ENCODE measurements at places on chromosomes 12 and 14.

- DNase-seq, result peak; percentile 67
Measured at GRCh38 chr12:105329926-105330282, 587 bp upstream of the C12orf75 start.

DNA sequence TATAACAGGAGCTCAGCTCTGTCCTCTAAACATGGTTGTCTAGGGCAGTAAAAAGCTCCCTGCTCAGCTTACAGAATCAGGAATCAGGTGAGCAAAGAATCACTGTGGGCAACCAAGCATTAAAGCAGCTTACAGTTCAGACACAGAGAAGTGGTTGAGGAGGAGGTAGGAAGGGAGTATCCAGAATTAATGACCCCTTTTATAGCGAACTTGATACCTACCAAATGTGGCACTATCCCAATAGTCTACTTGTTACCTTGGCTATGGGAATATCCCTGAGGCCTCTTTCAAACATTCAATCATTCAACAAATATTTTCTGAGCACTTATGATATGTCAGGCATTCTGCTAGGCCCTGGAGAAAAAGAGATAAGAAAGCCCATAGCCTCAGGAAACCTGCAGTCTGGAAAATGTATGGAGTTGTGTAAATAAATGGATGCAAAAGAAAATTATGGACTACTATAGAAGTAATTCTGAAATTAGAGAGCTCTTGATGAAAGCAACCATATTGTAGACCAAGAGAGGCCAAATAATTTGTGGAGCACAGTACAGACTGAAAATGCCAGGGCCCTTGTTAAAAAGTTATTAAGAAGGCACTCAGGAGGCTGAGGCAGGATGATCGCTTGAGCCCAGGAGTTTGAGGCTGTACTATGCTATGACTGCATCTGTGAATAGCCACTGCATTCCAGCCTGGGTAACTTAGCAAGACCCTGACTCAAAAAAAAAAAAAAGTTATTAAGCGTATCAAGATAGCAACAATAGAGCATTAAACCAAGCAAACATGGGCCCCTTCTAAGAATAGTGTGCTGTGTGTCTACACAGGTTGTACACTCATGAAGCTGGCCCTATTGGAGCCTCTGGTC is 134.0 kb upstream of the CPSF6 start:
- peak; percentile 66 for DNase-seq

DNA sequence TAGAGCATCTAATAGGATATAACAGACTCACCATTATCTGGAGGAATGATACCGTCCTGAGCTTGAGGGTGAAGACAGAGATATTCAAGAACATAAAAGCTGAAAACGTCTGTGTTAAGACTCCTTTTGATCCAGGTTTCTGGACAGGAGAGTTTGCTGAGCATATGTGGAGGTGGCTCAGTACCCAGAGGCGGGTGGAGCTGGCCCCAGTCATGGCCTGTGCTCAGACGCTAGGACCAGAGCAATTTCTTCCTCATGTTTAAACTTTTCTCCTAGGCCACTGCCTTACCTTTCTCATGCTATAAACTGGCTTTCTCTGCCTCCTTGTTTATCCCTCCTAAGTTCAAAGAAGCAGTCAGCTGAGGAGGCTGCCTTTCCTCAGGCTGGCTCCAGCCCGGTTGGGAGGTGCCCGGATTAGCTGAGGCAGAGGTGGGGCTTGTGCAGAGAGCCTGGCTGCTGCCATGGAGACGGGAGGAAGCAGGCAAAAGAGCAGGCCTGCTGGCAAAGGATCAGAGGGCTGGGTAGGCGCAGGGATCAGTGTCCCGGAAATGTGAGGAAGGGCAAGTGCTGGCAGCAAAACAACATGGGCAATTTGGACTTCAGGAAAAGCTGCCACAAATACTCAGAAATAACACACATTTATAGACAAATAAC is 13.7 kb downstream of the COA8 start:
- peak; percentile 95 for DNase-seq

DNA sequence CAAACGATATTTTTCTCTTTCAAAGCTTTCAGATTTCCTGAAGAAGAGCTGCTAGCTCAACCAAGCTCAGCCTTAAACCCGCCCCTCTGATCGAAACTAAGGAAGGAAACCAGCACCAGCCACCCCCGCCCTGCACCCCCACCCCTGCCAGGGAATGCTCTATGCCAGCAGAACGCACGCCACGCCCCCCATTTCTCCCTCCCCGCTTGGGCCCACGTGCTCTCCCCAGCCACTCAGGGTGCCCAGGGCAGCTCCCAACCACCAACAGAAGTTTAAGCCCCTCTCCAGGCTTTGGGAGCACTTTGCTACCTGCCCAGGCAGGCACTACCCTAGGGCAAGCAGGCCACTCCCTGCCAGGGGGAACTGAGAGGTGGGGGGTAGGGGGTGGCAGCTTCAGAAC is 18.8 kb upstream of the KRT78 start:
- DNase-seq, result no peak

GRCh38 chr14:102796661-102797190 is 19.5 kb downstream of the TRAF3 start:
- no peak for DNase-seq

DNA sequence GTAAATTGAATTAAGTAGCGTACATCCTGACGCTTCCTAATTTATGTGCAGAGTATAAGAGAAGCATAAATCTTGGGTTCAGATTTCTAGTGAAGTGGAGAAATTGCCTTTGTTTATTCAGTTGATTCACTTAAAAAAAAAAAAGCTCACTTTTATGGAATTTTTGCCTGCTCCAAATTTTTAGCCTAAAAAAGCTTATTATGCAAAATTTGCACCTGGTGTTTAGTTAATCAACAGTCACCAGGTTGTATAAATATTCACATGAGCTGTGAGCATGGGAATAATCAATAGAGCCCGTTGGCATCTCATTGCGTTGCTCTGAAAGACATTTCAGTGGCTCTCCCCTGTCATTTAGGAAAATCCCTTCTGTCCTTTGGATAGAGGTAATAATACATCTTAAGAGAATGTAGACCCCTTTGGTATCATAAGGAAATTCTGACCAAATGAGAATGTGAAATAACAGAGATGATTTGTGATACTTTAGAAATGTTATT is 132.4 kb downstream of the SRGAP1 start:
- DNase-seq, result no peak

DNA sequence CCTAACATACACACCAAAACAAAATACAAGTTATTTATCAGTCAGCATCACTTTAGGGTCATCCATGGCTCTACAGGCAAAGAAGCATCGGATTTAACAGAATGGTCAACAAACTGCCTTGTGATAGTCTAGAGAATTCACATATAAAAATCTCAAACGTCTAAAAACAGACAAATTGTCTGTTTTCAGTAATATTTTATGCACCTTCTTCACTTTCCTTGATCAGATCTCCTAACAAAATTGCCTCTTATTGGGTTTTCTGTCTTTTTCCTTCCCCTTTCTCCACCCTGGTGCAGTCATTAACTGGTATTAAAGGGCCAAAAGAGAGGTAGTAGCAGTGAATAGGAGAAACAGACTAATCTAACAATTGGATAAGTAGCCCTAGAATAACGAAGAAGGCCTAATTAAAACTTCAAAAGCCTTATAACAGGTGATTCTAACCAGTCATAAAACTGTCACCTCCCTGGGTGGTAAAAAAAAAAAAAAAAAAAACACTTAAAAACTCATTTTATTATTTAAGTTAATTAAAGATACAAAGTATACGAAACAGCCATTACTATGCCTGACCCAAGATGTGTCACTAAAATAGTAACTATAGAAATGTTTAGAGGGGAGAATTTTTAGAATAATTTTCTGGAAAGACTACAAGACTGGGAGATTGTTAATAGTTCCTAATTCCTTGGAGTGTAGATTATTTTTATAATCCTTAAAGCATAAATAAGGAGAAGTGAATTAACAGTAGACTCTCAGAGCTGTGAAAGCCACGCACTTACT is 1.5 kb downstream of the KIF21A start:
- DNase-seq, result no peak

DNA sequence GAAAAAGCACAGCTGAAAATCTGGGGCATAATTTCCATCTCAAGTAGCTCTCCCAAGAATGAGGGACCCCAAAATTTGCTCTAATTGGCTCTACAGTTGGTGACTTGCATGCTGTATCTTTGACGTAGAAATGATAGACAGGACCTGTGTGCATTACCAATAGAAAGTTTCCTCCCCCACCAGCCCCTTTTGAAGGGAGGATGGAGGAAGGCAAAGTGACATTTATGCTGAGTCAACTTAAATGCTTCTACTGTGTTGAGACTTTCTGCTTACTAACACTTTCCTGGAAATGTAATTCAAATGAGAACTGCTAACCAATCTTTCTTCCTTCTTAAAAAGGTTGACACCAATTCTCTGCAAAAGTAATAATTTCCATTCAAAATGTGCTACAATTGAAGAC is 31.9 kb downstream of the TSPAN8 start:
- no peak for DNase-seq

DNA sequence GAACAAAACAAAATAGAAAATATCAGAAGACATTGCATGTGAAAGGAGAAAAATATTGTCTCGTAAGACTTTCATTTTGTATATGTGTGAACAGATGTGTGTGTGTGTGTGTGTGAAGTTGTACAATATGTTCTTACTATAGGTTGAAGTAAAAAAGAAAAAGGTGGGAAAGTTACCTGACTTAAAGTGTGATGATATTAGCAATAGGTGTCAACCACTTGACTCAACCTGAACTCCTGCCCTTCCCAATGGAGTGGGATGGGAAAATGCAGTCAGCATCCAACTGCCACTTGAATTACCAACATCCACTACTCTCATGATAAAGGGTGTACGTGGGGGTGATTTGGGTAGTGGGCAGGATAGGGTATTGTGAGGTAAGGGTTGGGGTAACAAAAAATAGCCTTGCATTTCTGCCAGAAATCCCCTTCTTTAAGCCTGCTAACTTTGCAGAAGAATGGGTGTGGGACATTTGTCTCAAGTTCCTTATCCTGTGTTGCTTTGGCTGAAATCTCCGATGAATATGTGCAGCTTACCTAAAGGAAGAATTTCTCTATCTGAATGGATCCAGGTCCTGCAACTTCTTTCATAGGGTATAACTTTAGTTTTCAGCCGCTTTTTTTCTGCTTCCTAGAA is 181.6 kb downstream of the CHST11 start:
- DNase-seq, result no peak

GRCh38 chr14:95464514-95464913 is 51.9 kb downstream of the SYNE3 start:
- DNase-seq, result no peak

DNA sequence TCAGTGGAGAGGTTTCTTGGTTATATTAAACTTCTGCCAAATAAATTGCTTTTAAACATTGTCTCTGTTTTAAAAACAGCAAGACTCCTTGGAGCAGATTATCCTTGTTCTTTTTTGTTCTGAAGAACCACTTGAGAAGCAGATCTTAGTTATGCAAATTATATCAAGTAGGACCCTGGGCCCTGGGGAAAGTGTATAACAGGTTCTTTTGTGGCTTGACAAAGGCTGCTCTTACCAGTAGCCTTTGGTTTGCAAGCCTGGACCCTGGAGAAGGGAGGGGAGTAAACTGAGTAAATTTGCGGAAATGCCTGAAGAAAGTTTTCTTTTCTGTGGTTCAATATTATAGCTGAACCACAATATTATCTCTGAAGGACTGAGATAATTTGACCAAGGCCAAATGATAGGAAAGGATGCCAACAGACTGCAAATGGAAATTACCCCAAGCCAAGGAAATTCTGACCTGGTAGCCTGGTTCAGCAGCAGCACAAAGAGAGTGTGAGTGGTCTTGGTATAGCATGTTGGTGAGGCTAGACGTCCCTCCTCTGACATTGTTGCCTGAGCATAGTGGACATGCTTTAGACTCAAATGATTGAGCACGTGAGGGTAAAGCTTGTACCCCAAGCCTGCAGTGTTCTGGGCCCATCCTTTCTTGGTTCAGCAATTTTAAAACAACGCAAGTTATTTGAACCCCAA is 30.4 kb upstream of the SIX1 start:
- no peak for DNase-seq

DNA sequence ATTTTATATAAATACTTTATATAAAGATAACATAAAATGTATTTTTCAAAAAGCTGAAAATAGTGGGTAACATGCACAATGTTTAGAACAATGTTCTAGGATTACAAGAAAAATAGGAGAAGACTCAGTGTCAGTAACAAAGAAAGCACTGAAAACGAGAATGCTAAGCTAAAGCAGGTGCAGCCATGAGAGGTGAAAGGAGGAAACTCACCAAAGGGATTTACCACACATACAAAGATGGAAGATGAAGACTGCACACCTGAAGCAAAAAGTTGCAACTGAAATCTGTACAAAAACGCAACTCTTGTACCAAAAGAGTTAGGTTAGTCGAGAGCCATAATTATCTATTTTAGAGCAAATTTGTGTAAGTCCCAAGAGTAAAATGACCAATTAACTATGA is 1176.1 kb downstream of the LRFN5 start:
- DNase-seq, result no peak

DNA sequence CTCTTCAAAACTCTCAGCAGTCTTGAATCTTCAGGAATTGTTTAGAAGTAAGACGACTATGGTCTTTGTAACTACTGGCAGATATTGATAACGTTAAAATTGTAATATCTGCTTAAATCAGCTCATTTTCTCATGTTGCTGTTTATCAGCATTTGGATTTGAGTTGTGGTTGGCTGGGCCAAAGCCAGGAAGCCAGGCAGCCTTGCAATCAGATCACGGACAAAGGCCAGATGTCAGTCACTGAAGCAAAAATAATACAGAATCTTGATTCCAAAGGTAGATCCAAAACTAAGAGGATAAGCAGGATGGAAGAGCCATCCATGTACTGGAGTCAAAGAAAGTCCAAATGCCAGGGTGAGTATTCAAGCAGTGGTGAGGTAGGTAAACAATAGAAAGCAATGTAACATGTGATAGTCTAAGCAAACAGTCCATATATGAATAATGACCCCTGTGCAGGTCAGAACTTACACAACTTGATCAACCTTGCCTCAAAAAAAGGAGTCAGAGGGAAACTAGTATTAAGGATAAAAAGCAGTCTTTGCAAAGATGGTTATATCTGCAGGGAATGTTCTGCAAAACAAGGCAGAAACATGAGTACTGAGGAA is 95.8 kb upstream of the RAP1B start:
- no peak for DNase-seq

- DNase-seq, result no peak
Measured at GRCh38 chr12:97223419-97223818, 239.2 kb upstream of the RMST start.

GRCh38 chr14:88668448-88669116 is 105.7 kb downstream of the ZC3H14 start:
- DNase-seq, result no peak

GRCh38 chr12:12024911-12025682 is 45.6 kb upstream of the BCL2L14 start:
- no peak for DNase-seq

GRCh38 chr12:76591476-76591875 is 31.9 kb upstream of the OSBPL8 start:
- DNase-seq, result no peak

- DNase-seq, result no peak
Measured at GRCh38 chr12:32917094-32917611, 20.6 kb upstream of the PKP2 start.

- DNase-seq, result no peak
Measured at GRCh38 chr14:102746634-102747438, 30.4 kb upstream of the TRAF3 start.

DNA sequence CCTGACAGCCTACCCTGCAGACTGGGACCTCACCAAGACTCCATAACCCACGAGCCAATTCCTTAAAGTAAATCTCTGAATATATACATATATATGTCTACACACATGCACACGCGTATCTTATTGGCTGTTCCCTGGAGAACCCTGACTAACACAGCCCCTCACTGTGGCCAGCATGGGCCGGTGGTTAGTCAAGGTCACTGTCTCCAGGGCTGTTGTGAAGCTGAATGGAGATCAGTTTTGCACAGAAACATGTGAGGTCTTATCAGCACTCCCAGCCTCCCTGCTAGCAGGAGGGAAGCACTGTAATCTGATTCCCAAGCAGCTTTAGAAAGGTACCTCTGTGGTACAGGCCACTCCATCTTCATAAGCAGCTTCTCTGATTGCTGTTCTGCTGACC is 46.6 kb upstream of the PLEKHG6 start:
- peak; percentile 83 for DNase-seq

Measured in DMS53 (cell line).